CD4-positive, alpha-beta T cell (primary cell): ENCODE measurements at places on chromosomes 11 and 22.

GRCh38 chr11:119828006-119828405 lies 99.0 kb upstream of the NECTIN1 start:
- DNase-seq = no peak

GRCh38 chr22:47923011-47923427 lies 1160.6 kb downstream of the TBC1D22A start:
- DNase-seq = no peak

- DNase-seq = no peak
Measured at GRCh38 chr22:50676180-50676636, 3.6 kb downstream of the SHANK3 start.

- DNase-seq = no peak
Measured at GRCh38 chr22:28950617-28951411, 67.4 kb downstream of the ZNRF3 start.

DNA sequence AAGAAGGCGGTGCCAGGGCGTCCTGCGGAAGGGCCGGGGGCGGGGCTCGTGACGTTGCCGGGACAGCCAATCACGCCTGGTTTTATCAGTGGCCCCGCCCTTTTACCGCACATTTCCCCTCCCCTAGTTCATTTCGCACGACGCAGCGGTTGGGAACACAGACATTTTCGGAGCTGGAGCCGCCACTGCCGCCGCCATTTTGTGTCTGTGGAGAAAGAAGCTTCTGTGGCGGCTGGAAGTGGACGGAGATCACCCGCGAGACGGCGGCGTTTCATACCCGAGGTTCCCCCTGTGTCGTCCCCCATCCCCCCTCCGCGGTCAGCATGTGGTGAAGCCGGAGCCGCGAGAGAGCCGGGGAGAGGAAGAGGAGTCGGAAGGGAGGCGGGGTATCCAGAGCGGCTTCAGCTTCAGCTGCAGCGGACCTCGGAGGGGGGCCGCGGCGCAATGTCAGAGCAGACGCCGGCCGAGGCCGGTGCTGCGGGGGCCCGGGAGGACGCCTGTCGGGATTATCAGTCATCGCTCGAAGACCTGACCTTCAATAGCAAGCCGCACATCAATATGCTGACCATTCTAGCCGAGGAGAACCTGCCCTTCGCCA lies at the start of gene PCF11:
PCF11 (plus strand) TSS at position 136 of the 598 bp plus-strand sequence; CDS start at position 445, 309 bp downstream.
- DNase-seq = peak; percentile 96

- DNase-seq = no peak
Measured at GRCh38 chr11:32428665-32429303, 6.6 kb downstream of the WT1 start.

DNA sequence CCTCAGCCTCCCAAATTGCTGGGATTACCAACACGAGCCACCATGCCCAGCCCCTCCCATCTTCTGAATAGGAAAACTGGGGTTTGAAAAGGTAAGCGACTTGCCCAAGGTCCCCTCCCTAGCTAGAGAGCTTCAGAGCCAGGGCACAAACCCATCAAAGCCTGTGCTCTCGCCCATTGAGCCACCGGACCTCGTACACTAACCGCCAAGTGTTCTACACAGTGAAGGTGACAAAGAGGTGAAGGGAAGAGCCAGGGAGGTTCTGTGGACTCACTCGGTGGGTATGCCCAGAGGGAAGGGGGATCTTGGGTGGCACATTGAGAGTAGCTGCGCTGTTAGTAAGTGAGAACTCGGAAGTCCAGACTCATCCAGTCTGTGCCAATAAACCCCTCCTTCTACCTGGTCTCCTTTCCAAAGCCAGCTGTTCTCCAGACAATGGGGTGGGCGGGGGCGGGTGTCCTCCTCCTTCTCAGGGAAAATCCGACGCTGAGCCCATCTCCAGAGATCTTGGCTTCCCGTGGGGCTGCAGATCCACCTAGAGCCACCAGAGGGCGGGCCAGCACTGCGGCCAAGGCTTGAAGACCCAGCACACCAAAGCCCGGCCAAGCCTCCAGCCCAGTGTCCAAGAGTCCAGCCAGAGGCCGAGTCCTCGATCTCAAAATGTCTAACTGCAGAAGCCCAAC lies 3.2 kb upstream of the RTN4RL2 start:
- peak; percentile 64 for DNase-seq

DNA sequence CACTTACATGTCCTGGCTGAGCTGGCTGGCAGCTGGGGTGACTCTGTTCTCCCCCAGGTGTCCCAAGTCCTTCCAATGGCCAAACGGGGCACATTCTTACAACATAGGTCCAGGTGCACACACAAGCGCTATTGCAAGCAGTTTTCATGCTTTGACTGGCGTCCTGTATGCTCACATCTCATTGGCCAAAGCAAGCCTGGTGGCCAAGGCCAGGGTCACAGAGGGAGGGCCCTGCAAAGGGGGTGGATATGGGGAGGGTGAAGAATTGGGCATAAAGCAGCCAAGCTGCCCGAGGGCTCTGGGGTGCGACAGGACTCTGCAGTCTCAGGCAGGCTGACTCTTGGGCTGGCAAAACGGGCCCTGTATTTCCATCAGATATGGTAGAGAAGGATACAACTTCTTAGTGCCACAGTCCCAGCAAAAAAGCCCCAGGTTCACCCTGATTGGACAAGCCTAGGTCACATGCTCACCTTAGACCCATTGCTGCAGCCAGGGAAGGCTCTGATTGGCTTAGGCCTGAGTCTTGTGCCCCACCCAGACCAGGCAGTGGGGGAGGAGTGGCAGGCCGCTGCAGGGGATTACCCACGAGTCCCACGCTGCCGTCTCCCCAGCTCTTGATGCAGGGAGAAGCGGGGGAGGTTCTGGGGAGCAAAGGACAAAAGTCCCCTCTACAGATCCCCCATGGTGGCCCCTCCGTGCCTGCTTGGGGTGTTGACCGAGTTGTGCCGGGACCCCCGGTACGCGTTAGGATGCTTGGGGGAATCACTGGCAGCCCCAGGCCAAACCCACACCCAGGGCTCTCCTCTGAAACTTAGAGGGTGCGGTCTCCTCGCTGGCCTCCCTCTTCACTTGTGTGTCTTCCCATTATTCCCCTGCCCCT lies 110.8 kb downstream of the ARHGAP8 start:
- no peak for DNase-seq

DNA sequence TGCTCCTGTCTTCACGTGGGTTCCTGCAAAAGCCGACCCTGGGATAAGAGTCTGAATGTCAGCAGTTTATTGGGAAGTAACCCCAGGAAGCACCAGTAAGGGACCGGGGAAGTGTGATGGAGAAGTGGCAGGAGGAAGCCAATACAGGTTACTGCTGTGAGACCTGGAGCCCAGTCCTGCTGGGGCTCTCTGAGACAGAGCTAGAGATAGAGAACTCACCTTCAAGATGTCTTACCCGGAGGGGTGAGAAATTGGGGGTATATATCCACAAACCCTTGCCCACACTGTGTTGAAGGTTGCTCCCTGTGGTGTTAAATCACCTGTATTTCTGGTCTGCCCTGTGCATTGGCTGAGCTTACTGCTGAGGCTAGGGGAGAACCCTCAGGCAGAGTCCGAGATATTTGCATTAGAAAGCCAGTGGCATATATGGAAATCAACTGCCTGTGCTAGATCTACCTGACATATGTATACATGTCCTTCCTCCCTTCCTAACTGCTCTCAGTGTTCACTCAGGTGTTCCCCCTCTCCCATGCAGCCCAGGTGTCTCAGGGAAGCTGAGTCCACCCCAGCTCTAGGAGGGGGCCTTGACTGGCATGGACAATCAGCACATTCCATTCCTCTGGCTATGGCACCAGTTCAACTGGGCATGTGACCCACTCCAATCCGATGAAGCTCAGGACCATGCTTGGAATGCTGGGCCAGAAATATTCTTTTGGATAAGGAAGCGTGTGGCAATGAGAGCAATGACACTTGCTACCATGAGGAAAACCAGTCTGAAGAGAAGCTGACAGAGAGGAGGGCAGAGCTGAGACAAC lies 6.8 kb upstream of the MICAL2 start:
- no peak for DNase-seq

DNA sequence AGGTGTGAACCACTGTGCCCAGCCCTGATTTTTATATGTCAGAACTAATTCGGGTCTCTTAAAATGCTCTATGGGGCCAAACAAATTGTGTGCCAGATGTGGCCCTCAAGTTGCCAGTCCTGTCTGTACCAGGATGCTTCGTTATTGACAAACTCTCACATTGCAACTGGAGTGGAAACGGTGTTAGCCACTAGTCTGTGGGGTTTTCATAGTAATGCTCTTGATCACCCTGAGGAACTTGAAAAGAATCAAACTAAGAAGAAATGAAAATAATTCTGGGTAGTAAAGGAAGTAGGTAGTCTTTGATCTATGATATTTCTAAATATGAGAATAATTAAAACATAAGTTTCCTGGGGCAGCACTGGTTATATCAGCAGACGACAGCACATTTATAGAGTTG lies 67.3 kb upstream of the ADSL start:
- no peak for DNase-seq

DNA sequence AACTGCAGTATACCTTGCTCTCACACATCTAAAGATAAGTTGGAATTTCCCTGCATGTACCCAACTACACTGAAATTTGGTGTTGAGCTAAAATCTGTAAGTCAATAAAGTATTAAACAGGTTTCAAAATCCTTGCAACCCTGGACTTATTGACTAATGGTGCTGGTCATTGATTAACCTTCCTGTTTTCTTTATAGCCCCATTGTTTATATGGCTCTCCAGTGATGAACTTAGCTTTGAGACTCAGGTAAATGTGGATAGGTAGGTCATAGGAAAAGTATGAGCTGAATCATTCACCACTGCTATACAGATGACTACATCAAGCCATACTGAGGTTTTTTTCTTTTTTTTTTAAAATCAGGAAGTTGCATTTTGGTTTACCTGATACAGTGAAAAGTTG lies 132.7 kb downstream of the FAT3 start:
- DNase-seq = no peak

- no peak for DNase-seq
Measured at GRCh38 chr11:84714316-84714780, 912.8 kb downstream of the DLG2 start.

- DNase-seq = peak; percentile 82
Measured at GRCh38 chr11:76629116-76629852, 41.3 kb downstream of the LRRC32 start.

GRCh38 chr22:36383110-36383581 lies 4.6 kb downstream of the MYH9 start:
- no peak for DNase-seq

- no peak for DNase-seq
Measured at GRCh38 chr11:12460466-12460865, 83.1 kb downstream of the PARVA start.

- no peak for DNase-seq
Measured at GRCh38 chr22:17264321-17265052, 45.3 kb upstream of the ADA2 start.

DNA sequence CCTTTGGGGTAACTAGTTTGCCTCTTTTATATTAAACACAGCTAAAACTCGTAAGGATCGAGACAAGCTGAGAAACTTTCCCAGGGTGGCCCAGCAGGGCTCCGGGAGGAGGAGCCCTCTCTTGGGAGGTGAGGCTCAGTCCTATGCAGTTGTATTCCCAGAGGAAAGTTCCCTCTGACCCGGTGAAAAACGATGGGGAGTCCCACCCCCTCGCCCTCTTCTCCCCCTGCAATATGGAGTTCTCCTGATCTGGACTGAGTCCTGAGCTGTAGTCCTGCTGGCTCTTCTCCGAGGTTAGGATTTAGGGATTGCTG lies 1.3 kb downstream of the NTM start:
- DNase-seq = no peak

GRCh38 chr22:25193130-25193529 lies 6.5 kb upstream of the CRYBB3 start:
- no peak for DNase-seq

GRCh38 chr11:62147545-62147944 lies 23.7 kb downstream of the INCENP start:
- no peak for DNase-seq

GRCh38 chr11:41613326-41613725 lies 153.9 kb upstream of the LRRC4C start:
- no peak for DNase-seq

GRCh38 chr11:37557990-37558389 lies 960.0 kb upstream of the RAG2 start:
- no peak for DNase-seq

- no peak for DNase-seq
Measured at GRCh38 chr22:30025221-30025620, 55.0 kb upstream of the HORMAD2 start.

- no peak for DNase-seq
Measured at GRCh38 chr11:43988040-43988817, 45.8 kb downstream of the C11orf96 start.

- DNase-seq = no peak
Measured at GRCh38 chr11:121112498-121113455, 11.7 kb downstream of the TECTA start.

- no peak for DNase-seq
Measured at GRCh38 chr22:41638748-41639147, 17.7 kb downstream of the XRCC6 start.

DNA sequence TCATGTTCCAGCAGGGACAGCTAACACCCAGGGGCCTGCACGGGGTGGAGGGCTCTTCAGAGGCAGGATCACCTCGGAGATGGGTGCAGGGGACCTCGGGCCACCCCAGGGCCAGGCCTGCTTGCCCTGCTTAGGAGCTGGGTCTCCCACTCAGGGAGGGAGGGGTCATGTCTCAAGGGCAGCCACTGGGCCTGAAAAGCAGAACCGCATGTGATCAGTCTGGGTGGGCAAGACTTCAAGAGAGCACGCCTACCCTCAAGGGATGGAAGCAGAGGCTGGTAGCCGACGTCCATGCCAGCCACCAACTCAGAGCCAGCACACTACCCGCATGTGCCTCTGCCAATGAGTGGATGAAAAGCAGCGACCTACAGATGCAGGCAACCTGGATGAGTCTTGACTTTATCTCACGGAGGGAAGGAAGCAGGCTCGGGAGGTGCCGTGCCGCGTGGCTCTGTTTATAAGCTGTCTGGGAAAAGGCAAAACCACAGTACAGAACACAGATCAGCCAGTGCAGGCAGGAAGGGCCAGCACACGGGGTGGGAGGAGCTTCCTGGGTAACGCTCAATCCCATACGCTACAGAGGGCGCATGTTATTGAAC lies 16.0 kb downstream of the TBX1 start:
- DNase-seq = no peak

DNA sequence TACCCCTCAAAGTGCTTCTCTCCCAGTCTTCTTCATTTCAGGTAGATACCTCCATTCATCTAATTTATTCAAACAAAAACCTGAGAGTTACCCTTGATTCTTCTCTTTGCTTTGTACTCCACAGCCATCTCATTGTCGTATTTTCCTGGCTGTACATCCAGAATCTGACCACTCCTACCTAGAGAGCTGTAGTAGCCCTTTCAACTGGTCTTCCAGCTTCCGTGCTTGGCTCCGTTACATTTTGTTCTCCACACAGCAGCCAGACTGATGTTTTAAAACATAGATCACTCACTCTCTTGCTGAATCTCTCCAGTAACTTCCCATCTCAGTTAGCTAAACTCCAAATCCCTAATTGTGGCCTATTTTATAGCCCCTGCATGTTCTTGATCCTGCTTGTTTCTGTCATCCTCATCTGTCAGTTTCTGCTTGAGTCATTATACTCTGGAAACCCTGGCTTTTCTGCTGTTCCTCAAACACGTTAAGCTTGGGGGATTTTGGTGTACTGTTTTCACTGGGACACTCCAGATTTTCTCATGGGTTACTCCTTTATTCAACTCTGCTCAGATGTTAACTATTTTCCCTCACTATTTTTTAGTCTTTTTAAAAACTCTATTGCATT lies 7.4 kb downstream of the SPCS2 start:
- no peak for DNase-seq

- DNase-seq = no peak
Measured at GRCh38 chr11:46339816-46340215, 7.4 kb upstream of the DGKZ start.

GRCh38 chr11:94675813-94676212 lies 92.3 kb upstream of the AMOTL1 start:
- no peak for DNase-seq
